A549 treated with AZD2906 at 1 μM for 4 hours (cell line): ENCODE measurements at places on chromosomes 11 and 22. TPM values are rescaled to one million over a fixed set of nuclear protein-coding genes. Genes with fewer than 3 reads are reported as not detected.

FAM227A gene
- total RNA-seq: 0.38 to 0.68 TPM (median 0.60 TPM) in 5 replicates

SCARF2 gene
- 0.75 to 1.4 TPM (median 1.1 TPM) in 5 replicates for total RNA-seq

TSGA10IP gene
- not detected in 5 replicates for total RNA-seq

TREH gene
- 0.05 TPM in 1 of 5 replicates, not detected in the others for total RNA-seq

PAMR1 gene
- total RNA-seq: 0.02 to 0.08 TPM in 2 of 5 replicates, not detected in the others

TMA7B gene
- not detected in 5 replicates for total RNA-seq

BDNF gene
- 7.3 to 9.7 TPM (median 8.3 TPM) in 5 replicates for total RNA-seq

GGTLC2 gene
- not detected in 5 replicates for total RNA-seq

MUC2 gene
- 0.04 to 0.24 TPM (median 0.12 TPM) in 5 replicates for total RNA-seq

NAALADL1 gene
- total RNA-seq: not detected in 5 replicates

CECR2 gene
- 0.07 to 0.16 TPM (median 0.10 TPM) in 5 replicates for total RNA-seq
